ENCODE measurements at places on chromosomes 12 and 14.

- DNase-seq, result no peak
These were observed 97.2 kb downstream of the LGMN start for GRCh38 chr14:92651106-92651757.

- no peak for DNase-seq
These were observed 44.1 kb downstream of the FBXW8 start for GRCh38 chr12:116954710-116955381.

GRCh38 chr14:49052521-49052920 is 533.7 kb downstream of the RPS29 start:
- DNase-seq, result peak; percentile 69

DNA sequence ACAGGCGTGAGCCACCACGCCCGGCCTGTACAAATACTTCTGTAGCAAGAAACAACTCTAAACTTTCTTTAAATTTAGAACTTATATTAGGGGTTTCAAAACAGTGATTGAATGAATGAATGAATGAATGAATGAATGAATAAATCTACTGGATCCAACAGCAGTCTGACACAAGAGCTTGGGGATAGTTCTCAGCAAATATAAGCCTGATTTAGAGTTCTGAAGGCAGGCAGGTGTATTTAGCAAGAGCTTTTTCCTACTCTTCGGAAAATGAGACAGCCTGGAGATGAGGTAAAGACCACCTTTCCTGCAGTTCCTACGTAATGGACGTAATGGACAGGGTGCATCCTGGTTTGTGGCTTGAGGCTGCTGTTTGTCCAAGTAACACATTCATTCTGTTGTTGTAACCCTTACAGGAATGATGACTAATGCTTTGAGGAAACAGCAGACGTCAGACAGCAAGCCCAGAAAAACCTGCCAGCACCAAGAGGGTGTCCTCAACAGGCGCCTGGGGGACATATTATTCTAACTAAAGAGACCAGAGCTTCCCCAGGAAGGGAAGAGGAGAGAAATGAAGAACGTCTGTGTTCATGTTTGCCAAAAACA is 277.4 kb upstream of the SOX5 start:
- DNase-seq, result peak; percentile 63

All from retinal pigment epithelial cell (primary cell).